ENCODE measurements at places on chromosomes 5 and 9.

GRCh38 chr5:7667216-7667767 lies 183.6 kb downstream of the CFAP90 start:
- DNase-seq: no peak

GRCh38 chr9:86096386-86096785 lies 3.0 kb downstream of the GOLM1 start:
- peak; percentile 26 for DNase-seq

- DNase-seq: no peak
Measured at GRCh38 chr9:136910901-136911245, 24.6 kb downstream of the TRAF2 start.

DNA sequence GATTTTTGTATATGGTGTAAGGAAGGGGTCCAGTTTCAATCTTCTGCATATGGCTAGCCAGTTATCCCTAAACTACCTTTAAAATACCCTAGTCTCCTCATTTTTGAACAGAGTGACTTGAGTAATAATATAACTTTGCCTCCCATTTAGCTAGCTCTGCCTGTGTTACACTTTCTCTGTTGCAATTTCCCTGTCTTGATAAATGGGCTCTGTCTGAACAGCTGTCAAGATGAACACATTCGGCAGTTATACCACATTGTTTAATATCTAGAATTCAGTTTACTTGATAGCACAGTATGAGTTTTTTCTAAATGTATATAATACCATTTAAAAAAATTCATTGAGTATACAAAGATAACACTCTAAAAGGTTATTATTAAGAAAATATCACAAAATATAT lies 562.9 kb upstream of the FTMT start:
- DNase-seq: no peak

GRCh38 chr5:179860301-179860700 lies 1.7 kb upstream of the MRNIP start:
- DNase-seq: no peak
